ENCODE measurements at places on chromosomes 5 and 9.

- no peak for DNase-seq
These were observed 261.0 kb downstream of the SEMA5A start for GRCh38 chr5:9284781-9285307.

DNA sequence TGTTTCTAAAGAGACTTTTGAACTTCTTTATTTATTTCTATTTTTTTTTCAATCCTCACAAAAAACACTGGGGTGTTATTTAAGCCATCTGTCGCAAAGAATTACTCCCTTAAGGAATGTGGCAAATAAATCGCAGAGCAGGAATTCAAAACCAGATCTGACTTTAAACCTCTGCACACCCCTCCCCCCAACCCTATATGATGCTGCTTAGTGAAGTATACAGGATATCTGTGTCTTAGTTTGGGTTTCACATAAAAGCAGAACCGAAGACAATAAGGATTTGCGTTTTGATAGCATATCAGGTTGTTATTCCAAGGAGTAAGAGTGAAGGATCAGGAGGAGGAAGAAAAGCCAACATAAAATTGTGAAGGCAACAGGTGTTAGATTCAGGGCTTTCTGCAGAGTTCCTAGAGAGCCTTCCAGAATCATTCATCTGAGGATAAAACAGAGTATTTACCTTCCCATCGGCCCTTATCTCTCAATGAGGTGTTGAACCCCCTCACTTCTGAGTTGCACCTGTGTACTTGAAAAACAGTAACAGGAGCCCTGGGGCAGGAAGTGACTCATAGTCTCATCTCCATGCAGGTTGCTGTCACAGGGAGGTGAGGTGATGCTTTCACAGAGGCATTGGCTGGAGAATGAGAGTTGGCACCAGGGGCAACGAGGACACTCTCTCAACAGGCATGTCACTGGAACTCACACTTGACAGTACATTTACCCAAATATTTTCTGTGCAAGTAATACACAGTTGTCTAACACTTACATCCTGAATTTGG lies 33.5 kb upstream of the DMRT3 start:
- no peak for DNase-seq

DNA sequence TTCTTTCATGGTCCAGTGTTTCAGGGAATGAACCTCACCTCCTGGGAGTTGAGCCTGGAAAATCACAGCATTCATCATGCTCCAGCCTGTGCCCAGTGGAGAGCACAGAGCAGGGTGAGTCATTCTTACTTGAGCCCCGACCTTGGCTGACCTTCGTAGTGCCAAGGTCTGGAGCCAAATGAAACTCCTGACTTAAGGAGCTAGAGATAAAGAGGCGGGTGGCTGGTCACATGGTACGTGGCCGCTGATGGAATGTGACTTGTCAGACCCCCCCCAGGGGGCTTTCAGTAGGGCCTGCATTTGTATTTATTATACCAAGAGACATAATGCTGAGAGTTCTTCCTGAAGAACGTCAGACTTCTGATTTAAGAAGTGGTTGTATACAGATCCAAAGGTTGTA lies 15.0 kb upstream of the PIP5K1B start:
- DNase-seq = no peak

GRCh38 chr5:131974016-131974415 lies 28.6 kb upstream of the MEIKIN start:
- DNase-seq = no peak

- no peak for DNase-seq
These were observed 34.9 kb upstream of the B4GALT1 start for GRCh38 chr9:33202018-33202417.

DNA sequence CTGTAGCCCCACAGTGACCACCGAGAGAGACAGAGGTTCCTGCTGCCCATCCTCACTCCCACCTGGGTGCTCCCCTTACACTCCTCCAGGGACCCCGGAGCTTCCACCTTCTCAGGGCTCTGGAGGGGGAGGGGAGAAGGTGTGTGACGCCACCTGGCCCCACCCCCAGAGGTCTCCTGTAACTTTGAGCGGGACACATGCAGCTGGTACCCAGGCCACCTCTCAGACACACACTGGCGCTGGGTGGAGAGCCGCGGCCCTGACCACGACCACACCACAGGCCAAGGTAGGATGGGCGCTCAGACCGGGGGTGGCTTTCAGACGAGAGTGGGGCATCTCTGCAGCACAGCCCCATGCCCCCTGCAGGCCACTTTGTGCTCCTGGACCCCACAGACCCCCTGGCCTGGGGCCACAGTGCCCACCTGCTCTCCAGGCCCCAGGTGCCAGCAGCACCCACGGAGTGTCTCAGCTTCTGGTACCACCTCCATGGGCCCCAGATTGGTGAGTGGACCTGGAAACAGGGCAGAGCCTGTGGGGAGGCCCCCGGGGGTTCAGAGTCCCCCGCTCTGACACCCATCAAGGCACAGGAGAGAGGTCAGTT lies 4.5 kb downstream of the MAMDC4 start:
- no peak for DNase-seq

GRCh38 chr9:79862921-79863890 lies 291.4 kb downstream of the TLE4 start:
- no peak for DNase-seq

- no peak for DNase-seq
These were observed 141.1 kb downstream of the AUH start for GRCh38 chr9:91220491-91221135.

- DNase-seq = no peak
These were observed 5.7 kb downstream of the NDST1 start for GRCh38 chr5:150513375-150514309.

GRCh38 chr5:10768328-10768899 lies 7.4 kb upstream of the DAP start:
- no peak for DNase-seq

All from activated CD8-positive, alpha-beta memory T cell treated with anti-CD3 and anti-CD28 coated beads for 1 hour (primary cell).